ENCODE measurements at places on chromosomes 4 and X. TPM values are rescaled to one million over a fixed set of nuclear protein-coding genes. Genes with fewer than 3 reads are reported as not detected.

Gene KLHL2
- 32.3 TPM for total RNA-seq

Gene SAT1
- 78.8 TPM for total RNA-seq

Gene ERAS
- total RNA-seq = not detected

Gene MAGEA12
- not detected for total RNA-seq

Gene NAP1L3
- total RNA-seq = 0.78 TPM

Gene LPAR4
- total RNA-seq = not detected

Gene TEX13D
- 0.11 TPM for total RNA-seq

Gene FAT4
- total RNA-seq = not detected

Gene GALNT7
- 33.1 TPM for total RNA-seq

Gene ABCG2
- 0.89 TPM for total RNA-seq

GRCh38 chrX:10314530-10315104 lies 157.8 kb downstream of the CLCN4 start:
- DNase-seq = no peak

DNA sequence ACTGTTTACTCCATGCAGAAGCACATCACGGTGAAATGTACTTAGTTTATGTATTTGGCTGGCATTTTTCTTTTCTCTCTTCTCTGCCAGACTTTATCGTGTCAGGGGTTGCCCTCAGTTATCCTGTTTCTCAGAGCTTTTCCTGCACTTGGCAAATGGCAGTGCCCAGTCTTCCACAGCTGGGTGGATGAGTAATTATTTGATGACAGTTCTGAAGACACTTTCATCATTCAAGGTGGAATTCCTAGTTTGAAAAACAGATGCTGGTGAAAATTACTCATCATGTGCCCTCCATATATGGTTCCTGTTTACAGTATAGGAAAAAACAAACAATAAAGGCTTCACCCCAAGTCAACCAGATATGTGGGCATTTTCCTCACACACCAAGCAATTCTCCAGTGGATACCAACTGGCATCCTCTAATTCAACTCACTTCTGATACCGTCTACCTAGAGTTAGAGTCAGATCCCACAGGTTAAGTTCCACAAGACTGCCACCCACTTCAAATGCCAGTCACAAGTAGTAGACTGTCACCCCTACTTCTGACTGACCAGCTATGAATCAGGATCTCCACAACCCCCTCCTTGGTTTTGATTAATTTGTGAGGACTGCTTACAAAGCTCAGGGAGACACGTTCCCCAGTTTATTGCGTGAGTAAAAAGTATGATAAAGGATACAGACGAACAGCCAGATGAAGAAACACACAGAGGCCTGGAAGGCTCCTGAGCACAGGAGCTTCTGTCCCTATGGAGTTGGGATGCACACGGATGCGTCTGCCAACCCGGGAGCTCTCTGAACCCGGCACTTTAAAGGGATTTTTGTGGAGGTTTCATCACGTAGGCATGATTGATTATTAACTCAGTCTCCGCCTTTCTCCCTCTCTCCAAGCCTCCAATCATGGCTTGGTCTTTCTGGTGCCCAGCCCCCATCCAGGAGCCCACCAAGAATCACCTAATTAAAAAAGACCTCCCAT lies 72.9 kb downstream of the CLDN34 start:
- no peak for DNase-seq

DNA sequence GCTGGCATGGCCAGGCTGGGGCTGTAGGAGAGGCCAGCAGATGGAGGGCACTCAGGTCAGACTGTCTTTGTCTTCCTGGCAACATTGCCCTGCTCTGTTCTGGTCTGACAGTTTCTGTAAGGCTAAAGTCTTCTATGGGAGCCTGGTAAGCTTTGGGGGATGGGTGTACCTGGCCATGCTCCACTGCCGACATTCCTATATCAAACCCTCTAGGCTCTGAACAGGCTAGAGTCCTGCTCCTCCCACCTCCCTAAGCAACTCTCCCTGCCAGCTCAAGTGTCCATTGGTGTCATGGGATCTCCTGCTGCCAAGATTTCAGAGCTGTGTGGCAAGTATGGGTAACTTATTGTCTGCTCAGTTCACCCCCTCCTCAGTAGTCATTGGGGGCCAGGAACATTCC lies 163.5 kb upstream of the UGT8 start:
- no peak for DNase-seq

DNA sequence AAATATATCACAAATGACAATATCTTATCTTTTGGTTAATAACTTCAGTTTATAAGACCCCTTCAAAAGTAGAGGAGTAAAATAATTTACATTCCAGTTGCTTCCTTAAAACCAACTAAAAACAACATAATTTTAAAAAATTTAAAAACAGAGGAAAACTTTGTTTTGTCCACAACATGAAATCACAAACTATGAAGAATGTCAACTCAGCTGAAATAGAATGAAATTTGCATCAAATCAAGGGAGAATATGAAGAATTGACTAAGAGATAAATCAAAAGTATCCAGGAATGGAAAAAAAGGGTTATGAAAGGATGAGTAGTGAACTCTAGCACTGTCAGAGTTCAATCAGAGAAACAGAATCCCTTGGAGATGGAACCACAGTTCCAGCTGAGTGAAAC lies 2.2 kb upstream of the YY2 start:
- no peak for DNase-seq

- DNase-seq = no peak
Observed at GRCh38 chrX:45006002-45006800, 133.2 kb downstream of the KDM6A start.

GRCh38 chr4:152072906-152073305 lies 312.1 kb upstream of the GATB start:
- no peak for DNase-seq

DNA sequence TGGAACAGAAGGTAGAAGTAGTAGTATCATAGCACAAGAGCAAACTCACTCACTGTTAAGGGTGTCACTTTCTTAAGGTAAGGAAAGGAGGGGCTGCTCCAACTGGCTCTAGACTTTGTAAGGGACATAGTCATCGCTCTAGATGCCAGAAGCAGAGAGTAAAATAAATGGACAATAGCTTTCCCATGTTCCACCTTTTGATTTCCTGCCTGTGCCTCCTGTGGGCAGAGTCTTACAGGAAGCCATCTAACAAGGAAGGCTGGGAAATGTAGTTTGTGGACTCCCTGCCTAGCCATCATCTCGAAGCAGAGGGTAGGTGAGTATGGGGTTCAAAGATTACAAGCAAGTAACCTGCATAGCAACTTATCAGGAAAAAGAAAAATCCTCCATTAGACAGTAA lies 1.7 kb upstream of the METTL14 start:
- no peak for DNase-seq

DNA sequence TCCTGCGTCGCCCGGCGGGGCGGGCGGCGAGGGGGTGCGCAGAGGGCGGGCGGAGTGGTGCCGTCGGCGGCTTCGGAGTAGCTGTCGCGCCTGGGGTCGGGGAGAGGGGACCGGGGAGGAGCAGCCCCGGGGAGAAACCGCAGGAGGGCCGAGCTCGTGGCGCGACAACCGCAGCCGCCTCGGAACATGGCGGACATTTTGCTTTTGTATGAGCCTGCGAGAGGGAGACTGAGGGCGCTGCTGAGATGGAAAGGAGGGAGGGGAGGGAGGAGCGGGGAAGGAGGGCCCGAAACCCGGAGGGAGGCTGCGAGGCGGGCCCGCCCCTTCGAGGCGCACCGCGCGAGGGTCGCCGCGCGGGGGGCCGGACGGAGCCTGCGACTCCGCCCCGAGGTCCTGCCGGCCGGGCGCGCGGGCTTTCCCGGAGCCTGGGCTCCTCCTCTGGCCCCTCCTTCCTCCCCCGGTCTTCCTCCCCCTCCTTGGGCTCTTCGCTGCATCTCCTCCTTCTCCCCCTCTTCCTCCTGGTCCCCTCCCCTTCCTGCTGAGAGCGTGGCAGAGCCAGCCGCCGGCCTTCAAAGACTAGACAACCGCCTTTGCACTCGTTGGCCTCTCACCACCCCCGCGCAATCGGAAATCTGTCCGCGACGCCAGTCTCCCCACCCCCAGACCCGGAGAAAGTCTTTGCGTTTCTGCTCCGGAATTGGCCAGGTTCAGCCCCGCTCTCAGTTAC lies 1.1 kb downstream of the INTS6L start:
- DNase-seq = peak; percentile 81

- DNase-seq = no peak
Observed at GRCh38 chr4:95360256-95360903, 188.4 kb downstream of the UNC5C start.

GRCh38 chr4:113998531-113998930 lies 19.1 kb upstream of the ARSJ start:
- DNase-seq = no peak

- DNase-seq = no peak
Observed at GRCh38 chrX:24169211-24169610, 19.7 kb downstream of the ZFX start.

GRCh38 chr4:160493206-160493605 lies 1390.3 kb downstream of the RAPGEF2 start:
- no peak for DNase-seq

DNA sequence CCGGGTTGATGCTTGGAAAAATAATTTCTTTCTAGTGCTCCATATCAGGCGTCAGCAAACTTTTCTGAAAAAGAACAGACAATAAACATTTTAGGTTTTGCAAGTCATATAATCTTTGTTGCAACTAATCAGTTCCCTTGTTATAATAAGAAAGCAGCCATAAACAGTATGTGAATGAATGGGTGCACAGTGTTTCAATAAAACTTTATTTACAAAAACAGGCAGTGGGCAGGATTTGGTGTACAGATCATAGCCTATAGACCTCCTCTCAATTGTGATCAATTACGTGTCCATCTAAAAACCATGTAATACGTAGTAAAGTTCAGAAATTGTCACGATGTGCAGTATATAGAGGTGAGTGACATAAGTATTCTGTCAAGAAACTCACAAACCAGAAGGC lies 143.4 kb downstream of the AREG start:
- DNase-seq = no peak

- no peak for DNase-seq
Observed at GRCh38 chr4:94372228-94372978, 29.8 kb upstream of the HPGDS start.

DNA sequence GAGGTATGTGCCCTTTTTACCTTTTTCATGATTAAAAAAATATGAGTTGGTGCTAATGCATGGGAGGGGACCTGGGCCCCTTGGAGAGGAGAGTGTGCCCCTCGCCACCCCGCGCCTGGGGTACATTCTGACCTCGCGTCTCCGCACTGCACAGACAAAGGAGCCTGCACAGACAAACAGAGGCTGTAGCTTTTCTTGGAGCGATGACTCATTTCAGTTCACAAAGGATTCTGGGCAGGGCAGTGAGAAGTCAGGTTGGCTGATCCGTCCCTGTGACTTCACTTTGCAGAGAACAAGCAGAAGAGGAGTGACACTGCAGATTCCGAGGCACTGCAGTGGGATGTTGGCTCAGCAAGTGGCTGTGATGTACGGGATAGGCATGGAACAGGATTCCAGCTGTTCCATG lies 82.9 kb downstream of the STOX2 start:
- no peak for DNase-seq

- no peak for DNase-seq
Observed at GRCh38 chr4:67288964-67289363, 256.3 kb downstream of the CENPC start.

DNA sequence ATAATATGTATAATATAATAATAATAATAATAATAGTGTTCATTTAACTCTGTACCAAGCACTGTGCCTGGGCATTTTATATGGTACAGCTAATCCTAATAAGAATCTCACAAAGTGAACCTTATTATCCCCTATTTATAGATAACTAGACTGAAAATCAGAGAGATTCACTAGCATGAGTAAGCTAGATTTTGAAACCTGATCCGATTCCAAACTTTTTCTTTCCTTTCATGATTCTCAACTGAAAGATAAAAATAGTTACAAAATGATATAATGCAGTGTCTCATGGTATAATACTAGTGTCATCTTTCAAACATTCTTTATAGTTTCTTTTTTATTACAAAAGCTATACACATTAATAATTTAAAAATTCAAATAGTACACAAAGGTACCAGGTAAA lies 55.9 kb upstream of the RNF128 start:
- no peak for DNase-seq

GRCh38 chr4:102452854-102453253 lies 48.3 kb upstream of the NFKB1 start:
- no peak for DNase-seq

DNA sequence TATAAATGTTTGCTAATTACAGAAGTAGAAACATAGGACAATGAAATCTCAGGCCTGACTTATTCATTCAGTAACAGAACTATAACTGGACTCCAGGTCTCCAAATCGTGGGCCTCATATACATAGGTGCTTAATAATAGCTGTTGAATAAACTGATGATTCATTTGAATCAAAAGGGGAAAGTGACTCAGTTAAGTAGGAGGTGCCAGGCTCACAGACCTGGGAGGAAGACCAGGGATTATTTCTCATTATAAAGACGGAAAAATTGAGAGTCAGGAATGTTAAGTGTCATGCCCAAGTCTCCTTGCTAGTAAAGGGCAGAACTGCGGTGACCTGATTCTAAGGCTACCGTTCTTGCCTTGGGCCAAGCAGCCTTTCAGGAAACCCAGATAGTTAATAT lies 131.5 kb downstream of the HS3ST1 start:
- no peak for DNase-seq

All from activated T-helper 2 cell treated with anti-CD3 and anti-CD28 coated beads, Interferon-gamma antibody, Interleukin-2, Interleukin-4, amounts not matched to agents 10 μg/mL and 5 μg/mL and 100 μg/mL, durations not matched to agents 14 hours and 24 hours and 36 hours (primary cell).